B cell (primary cell): ENCODE measurements at places on chromosomes 2 and 18.

DNA sequence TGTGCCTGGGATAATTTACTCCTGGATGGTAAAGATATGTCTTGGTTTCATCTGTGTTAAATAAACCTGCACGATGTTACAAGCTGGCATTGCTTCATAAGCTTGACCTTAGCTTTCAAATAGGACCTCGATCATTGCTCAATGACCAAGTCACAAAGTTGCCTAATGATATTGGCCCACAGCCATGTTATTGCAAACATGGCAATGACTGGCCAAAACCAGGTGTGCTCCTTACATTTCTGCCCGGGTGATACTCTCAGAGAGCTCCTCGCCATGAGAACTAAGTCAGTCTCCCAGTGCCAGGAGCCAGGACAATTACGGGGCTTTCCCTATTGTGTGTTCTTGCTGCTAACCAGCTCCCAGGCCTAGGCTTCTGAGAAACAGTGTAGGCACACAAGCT, 72.5 kb upstream of the CYP1B1 start:
- no peak for DNase-seq

DNA sequence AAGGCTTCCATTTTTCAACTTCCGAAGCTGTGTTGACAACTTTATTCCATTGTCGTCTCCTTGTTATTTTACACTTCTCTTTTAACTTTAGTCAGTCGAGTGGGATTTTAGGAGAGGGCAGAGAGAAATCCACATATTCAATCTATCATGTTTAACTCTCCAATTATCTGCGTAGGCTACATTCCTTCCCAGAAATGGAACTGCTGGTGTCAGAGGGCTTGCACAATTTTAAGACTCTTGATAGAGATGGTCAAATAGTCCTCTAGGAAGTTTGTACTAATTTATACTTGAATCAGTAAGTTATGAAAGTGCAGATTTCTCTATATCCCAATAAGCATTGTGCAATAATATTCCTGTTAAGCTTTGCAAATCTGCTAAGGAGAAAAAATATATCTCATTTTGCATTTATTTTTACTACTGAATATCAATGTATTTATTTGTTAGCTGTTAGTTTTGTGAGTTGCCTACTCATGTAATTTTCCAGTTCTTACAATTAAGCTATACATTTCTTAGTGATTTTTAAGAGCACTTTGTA, 95.6 kb downstream of the CYP26B1 start:
- no peak for DNase-seq

DNA sequence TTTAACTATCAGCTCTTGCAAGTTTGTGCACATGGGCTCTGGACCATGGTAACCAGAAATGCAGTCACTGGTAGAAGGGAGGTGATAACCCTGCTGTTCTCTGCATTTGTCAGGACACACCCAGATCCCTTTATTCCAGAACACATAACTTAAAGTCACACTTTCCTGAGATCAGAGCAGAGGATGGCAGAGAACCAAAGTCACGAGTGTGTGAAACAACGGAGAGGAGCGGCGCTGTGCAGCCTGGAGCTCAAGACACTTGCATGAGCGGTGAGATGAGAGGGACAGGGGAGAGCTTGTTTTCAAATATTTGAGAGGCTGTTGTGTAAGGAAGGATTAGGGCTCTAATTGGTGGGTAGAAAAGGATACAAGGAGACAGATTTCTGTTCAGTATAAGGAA, 43.3 kb upstream of the AAK1 start:
- DNase-seq, result no peak

- DNase-seq, result no peak
Measured at GRCh38 chr2:26801796-26802195, 15.9 kb downstream of the CENPA start.

DNA sequence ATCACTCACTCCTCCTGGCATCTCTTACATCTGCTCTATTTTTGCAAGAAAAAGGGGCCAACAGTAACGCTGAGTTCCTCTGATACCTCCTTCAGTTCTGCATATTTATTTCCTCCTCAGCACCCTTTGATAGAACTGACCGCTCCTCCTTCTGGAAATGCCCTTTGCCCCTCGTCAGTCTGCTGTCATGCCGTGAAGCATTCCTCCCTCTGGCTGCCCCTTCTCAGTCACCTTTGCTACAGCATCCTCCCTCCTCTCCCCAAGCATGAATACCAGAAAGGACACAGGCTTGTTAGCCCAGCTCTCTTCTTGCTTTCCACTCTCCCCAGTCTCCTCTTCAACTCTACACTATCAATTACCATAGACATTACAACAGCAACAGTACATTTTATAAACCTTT, 135.4 kb downstream of the NBAS start:
- DNase-seq, result no peak

DNA sequence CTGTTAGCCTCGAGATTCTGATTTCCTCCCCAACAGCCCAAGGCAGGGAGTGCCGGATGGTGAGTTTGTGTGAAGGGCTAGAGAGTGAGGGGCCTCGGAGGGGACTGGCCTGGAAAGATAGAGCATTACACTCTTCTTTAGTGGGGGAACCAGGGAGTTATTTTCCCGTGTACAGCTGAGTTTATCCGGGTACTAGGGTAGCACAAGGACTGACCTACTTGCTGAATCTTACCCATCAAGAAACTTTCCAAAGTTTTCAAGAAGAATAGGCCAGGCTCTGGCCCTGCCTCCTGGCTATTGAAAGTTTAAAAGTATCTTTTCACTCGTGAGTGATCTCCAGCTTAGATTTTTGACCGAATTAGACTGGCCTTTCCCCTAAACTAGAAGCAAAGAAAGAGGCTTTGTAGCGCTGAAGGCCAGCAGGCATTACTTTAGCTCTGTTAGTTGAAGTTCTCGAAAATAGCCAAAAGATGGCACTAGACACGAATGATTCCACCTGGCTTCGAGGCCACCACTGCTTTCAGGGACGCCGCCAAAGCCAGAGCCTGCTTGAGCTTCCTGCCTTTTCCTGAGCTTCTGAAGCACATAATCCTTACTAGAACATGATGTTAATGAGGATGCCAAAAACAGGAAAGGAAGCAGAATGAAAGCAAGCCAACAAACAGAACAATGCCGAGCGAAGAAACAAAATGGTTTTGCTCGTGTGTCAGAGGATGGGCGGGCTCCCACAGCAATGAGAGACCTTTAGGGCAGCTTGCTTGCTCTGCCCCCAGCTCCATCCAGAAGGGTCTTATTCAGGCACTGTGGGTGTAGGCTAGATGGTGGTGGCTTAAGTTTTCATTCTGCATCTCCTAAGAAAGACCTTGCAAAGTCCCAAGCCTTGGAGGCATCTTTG, 55.8 kb downstream of the TSN start:
- peak; percentile 16 for DNase-seq

DNA sequence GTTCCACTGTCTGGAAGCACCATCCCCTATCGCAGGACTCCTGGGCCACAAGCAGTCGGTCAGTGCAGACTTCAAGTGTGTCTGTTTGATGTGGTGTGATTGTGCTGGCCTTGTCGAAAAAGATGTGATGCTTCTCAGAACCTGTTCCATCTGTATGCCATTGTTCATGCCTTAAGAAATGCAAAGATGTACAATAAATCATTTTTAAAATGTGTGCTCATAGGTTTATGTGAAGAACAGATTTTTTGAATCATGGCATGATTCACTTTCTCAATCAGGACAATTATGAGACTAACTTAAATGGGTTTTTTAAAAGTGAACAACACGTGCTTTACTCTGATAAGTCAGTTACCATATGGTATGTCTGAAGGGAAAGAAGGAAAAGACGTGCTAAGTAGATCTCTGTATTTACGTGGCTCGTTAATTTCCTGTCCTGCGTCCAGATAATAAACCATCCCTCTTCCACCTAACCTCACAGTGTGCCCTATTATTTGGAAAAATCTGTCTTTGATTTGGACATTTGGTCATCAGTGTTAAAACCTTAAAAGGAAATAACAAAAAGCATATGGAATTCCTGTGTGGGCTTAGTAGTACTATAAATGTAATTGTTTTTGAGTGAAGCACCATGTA, 54.9 kb downstream of the PRKRA start:
- DNase-seq, result no peak

DNA sequence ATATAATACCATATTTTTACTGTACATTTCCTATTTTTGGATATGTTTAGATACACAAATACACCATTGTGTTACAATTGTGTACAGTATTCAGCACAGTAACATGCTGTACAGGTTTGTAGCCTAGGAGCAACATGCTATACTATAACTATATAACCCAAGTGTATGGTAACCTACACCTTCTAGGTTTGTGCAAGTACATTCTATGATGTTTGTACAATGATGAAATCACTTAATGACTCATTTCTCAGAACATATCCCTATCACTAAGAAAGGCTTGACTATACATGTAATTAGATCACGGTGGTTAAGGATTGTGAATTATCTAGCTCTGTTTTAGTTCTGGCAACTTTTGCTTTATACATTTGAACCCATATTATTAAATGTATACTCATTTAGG, 31.3 kb downstream of the NPHP1 start:
- DNase-seq, result no peak

GRCh38 chr2:33168922-33169321, 222.2 kb downstream of the LTBP1 start:
- DNase-seq, result no peak

DNA sequence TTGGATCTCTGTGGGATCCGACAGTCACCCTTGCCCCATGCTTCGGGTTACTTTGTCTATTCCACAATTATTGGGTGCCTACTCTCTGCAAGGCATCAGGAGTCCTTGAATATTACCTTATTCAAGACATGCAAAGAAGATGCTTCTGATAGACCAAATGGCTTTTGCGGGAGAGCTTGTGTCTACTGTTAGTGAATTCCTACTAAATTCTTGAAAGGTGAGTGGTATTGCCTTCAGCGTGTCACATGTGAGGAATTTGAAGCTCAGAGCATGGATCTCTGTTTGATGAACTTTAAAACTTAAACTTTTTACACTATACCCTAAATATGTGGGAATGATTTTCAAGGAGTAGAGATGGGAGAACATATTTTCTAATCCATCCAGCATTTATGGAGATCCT, 184.4 kb downstream of the LTBP1 start:
- DNase-seq, result no peak

DNA sequence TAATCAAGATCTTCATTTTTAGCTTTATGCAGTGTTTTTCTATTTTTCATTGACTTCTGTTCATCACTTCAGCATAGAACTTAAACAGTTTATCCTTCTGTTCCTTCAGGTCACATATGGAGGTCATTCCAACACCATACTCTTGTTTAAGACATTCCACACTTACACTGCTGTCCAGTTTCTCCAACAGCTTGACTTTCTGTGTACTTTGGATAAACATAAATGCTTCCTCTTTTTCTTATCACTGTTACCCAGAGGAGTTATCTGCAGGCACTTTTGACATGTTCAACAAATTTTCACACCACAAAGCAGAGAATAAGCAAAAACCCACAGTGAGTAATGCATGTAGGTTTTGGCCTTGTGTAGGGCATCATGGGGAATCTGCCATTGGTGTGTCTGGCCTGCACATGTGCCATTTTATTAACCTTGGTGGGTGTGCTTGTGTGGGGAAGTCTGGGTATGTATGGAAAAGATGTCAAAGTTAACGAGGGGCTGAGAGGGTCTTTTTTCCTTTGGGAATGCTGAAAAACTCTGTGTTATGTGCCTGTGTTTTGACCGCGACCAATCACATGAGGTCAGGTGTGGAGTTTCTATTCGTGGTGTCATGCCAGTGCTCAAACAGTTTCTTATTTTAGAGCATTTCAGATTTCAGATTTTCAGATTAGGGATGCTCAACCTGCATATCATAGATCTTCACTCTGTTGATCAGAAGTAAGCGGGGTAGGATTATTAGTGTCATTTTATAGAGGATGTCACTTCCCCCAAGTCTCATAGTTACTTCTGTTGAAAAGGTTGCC, 53.9 kb upstream of the ACVR1 start:
- DNase-seq, result no peak

- no peak for DNase-seq
Measured at GRCh38 chr2:240109386-240109785, 26.7 kb downstream of the COPS9 start.

DNA sequence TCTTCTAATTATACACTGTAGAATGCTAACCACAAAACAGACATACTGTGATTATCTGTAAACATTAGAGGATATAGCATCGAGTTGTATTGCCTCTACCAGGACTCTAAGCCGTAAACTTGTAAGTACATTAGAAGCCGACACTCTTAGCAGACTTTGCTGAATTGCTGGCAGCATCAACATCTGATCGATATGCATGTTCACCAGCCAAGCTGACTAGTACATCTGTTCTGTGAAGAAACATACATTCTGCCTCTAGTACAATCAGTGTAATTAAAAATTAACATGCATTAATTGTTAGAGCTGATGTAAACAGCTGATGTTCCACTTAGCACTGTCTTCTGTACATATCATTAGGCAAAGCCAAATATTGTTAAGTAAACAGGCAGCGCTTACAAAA, 502.2 kb downstream of the NR4A2 start:
- DNase-seq, result no peak

- no peak for DNase-seq
Measured at GRCh38 chr18:6079406-6079805, 184.1 kb upstream of the TMEM200C start.

DNA sequence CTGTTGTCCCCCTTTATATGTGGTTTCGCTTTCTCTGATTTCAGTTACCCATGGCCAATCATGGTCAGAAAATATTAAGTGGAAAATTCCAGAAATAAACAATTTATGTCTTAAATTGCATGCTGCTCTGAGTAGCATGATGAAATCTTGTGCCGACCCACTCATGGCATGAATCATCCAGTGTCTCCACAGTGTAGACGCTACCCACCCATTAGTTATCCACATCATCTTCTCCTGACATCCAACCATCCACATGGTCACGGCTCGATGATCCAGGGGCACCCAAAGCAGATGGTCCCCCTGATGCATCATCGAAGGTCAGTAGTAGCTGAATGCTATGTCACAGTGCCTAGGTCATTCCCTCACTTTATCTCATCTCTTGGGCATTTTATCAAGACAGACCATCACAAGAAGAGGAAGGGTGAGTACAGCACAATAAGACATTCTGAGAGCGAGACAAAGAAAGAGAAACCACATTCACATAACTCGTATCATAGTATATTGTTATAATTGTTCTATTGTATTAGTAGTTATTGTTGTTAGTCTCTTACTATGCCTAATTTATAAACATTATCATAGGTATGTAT, 44.1 kb upstream of the ACKR3 start:
- no peak for DNase-seq

DNA sequence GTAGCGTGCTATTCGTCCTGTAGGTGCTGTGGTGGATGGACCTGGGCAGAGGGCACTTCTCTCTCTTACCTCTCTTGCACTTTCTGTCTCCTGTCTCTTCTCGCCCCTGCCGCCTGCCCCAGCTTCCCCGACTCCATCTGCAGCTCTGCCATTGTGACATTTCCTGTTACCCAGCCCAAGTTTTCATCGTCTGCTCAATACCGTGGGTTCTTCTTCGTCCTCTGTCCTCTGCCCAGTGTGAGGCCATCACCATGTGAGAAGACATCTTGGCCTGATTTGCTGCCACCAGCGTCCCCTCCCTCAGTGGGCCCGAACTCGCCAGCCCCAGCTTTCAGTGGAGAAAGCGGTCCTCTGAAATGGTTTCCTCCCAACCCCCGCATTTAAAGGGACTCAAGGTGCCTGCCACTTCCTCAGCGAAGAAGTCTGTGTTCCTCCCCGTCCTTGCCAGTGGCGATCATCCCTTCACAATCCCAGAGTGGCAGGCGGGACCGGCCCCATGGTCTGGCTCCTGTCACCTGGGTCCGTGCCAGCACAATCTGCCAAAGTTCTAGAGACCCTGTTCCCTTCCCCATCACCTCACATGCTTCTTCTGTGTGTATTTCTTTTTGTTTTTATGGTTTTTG, 18.0 kb downstream of the TGOLN2 start:
- no peak for DNase-seq
